Activated naive CD4-positive, alpha-beta T cell (primary cell): ENCODE measurements at places on chromosomes 12 and 14.

- no peak for DNase-seq
These were observed 4.2 kb upstream of the ASPG start for GRCh38 chr14:104081261-104081835.

GRCh38 chr12:116547955-116548501 lies 11.2 kb upstream of the MAP1LC3B2 start:
- no peak for DNase-seq

DNA sequence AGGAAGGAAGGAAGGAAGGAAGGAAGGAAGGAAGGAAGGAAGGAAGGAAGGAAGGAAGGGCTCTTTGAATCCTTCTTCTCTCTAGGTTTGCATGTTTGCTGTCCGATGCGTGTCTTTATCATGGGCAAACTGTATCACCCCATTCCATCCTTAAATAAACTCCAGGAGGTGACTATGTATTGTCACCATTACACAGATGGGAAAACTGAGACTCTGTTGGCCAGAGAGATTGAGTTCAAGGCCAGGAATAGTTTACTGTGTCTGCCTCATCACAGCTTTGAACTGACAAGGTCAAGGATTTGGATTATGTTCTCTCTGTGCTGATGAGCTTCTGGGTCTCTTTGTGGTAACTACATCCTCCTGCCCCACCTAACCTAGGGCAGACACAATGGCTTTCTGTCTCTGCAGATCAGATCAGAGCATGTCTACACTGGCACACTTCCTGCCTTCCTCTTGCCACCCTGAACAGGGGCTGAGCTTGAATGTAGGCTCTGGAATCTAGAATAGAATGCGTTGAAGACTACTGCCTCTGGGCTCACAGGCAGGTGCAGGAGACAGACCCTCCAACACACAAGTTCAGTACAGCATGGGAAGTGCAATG lies 78.9 kb upstream of the MAP1LC3B2 start:
- DNase-seq, result no peak

DNA sequence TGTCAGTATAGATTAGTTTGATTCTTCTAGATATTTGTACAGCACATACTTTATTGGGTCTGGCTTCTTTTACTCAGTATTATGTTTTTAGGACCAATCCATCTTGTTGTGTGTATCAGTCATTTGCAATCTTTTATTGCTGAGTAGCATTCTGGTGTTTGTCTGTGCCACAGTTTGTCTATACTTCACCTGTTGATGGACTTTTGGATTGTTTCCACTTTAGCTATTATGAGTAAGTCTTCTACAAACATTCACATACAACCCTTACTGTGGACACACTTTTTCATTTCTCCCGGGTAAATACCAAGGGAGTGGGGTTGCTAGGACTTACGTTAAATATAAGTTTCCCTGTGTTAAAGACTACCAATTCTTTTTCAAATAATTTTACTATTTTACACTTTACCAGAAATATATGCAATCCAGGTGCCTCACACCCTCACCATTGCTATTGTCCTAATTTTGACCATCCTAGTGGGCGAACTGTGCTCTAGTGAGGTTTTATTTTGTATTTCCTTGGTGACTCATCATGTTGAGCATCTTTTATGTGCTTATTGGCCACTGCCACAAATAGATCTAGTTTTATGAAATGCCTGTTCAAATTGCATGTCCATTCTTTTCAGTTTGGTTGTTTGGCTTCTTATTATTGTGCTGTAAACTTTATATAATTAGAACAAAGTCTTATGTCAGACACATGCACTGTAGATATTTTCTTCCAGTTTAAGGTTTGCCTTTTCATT lies 304.7 kb upstream of the TMTC1 start:
- no peak for DNase-seq

DNA sequence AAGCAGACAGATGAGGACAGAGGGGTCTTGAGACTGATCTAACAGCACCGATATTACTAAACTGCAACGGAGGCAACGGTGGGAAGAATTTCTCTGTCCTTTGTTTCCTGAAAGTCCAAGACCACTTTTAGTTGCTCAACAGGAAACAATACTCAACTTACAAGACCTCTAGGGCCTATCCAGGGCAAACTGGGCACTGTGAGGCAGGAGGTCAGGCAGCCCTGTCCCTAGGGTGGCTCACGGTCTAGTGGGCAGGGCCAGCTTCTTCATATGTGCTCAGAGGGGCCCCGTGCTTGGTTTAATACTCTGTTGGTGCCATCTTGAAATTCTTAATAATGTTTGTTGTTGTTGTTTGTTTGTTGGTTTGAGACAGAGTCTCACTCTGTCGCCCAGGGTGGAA lies 14.2 kb downstream of the SSH1 start:
- DNase-seq, result no peak

GRCh38 chr14:28308734-28309133 lies 457.9 kb upstream of the FOXG1 start:
- no peak for DNase-seq

DNA sequence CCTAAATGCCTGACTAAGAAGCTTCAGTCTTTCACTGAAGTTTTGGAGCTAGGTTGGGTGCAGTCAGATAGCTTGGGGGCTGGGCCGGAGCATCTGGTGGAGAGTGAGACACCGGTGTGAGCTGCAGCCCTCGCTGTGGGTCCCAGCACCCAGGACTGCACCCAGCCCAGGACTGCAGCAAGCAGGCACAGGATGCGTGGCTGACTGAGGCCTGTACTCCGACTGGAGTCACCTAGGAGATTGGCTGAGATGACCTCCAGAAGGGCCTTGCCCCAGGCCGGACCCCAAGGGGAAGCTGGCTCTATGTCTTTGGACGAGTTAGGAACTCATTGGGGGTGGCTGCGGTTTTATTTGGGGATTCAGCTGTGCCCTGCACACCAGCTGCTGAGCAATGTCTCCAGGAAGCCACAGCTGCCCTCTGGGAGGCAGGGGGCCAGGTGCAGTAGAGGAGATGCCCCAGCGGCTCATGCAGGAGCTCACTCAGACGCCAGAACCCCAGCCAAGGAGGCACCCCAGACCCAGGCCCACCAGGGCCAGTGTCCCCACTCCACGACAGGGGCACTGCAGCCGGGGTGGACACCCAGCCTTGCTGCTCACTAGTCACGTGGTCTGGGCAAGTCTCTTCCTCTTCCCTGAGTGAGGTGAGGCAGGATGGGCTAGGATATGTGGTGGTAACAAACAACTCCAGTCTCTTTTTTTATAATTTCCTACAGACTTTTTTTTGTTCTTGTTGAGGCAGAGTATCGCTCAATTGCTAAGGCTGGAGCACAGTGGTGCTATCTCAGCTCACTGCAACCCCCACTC lies 31.8 kb upstream of the RCOR1 start:
- no peak for DNase-seq

GRCh38 chr14:101236496-101237251 lies 324.6 kb upstream of the DIO3 start:
- DNase-seq, result no peak

DNA sequence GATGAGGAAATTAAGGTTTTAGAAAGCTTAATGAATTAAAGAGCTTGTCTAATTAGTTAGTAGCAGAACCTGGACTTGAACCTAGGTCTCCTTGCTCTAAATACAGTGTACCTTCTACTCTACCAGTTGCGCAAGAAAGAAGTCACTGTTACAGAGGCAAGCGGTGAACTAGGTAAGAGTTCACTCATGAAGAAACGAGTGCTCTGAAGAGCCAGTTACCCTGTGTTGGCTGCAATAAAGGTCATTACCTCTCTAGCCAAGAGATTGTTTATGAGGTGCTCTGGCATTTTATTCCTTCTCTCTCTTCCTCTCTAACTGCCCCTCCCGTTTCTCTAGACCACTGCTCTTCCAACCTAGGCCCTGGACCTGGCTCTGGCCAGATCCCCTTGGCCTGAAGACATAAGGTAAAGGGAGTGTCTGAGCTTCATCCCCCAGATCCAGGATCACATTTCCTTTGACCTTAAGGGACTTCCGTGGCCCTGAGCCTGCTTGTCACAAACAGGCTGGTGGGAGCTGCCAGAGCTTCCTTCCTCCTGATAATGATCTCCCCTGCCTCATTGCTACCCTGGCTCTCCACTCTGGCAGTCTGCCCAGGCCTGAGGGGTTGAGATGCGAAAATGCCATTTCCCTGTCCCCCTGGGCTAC lies 1.9 kb downstream of the RNASE7 start:
- no peak for DNase-seq

DNA sequence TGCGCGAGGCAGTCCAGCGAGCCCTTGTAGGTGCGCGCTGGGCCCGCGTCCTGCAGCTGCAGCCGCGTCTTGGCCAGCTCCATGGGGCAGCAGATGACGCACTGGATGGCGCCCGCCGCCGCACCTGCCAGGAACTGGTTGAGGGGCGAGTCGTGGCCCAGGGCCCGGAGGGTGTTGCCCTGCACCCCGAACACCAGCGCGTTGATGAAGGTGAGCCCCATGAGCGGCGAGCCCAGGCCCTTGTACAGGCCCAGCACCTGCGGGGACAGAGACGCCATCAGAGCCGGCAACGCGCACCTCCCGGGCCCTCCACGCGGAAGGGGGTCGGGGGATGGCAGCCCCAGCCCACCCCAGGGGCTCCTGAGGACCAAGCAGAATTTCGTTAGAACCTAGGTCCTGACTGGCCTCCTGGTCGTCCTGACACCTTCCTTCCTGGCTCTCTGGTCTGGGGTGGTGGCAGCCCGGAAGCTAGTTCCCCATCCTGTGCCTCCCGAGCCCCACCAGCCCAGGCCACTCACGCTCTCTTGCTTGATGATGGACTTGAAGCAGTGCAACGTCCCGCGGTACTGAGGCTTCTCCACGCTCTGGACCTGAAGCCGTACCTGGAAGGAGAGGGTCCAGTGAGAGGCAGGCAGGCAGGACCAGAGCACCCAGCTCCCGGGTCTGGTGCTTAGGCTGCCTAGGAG lies 13.3 kb downstream of the SLC25A29 start:
- no peak for DNase-seq

DNA sequence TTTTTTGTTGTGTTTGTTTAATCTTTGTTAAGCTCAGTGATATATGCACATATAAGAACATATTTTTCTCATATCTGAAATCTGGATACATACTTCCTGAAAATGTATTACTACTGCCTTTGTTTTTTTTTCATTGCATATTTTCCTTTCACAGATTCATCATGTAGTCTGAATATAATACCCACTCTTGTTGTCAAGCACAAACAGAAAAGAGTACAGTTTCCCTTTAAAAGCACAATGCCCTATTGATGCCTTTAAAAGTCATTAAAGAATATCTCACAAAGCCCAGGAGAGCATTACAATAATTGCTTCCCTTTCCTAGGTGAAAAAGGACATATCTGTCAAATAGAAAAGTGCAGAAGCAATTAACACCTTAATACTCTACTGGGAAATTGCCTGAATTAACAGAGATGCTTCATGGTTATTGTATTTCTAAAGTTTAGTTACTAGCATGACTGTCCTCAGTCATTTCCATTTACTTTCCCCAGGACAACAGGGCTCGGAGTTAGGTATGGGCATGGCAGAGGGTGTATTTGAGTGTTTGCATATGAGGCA lies 107.4 kb downstream of the GRIP1 start:
- no peak for DNase-seq

DNA sequence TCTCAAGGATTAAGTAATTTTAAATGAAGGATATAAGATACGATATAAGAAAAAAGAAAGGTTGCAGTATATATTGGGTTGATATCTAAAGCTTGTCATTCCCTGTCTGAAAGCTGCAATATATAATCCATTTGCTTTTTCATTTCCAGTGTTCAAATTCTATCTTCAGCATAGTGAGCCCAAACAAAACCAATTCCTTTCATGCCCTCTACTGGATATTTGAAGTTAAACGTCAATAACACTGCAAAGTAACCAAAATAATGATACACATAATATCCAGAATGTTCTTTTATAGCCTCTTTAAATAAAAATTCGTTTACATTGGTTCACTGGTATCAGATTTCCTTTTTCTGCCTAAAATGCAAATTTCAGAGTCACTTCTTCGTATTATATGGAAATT lies 64.5 kb upstream of the DAAM1 start:
- DNase-seq, result no peak

- no peak for DNase-seq
These were observed 272.0 kb downstream of the ZFP36L1 start for GRCh38 chr14:68520637-68521556.

- DNase-seq, result no peak
These were observed 7.3 kb upstream of the TNFAIP2 start for GRCh38 chr14:103115845-103116572.

GRCh38 chr12:75756111-75756510 lies 244.7 kb upstream of the KRR1 start:
- no peak for DNase-seq

DNA sequence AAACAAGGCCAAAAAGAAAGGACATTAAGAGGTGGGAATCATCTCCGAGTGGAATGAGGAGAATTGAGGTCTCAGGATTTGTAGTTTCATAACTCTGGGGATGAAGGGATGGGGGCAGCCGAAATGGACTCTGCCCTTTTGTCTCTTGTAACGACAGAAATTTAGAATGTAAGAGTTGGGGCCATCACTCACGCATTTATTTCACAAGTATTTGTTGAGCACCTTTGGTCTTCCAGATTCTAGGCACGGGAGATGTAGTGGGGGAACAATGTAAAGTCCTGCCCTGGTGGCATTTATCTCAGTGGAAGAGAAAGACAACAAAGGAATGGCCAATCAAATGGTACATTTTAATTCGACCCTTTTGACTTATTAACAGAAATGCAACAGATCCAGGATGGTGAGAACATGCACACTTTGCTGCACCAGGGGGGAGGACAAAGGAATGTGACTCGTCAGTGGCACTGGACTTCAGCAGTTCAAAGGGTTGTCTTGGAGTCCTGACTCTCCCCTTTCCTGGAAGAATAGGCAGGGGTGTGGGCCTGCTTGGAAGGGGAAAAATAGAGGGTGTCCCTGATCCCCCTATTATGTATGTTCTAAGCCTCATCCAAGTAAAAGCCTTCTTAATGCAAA lies 102.0 kb downstream of the TMEM30B start:
- DNase-seq, result no peak

- DNase-seq, result no peak
These were observed 11.7 kb upstream of the RAB21 start for GRCh38 chr12:71742998-71743397.

DNA sequence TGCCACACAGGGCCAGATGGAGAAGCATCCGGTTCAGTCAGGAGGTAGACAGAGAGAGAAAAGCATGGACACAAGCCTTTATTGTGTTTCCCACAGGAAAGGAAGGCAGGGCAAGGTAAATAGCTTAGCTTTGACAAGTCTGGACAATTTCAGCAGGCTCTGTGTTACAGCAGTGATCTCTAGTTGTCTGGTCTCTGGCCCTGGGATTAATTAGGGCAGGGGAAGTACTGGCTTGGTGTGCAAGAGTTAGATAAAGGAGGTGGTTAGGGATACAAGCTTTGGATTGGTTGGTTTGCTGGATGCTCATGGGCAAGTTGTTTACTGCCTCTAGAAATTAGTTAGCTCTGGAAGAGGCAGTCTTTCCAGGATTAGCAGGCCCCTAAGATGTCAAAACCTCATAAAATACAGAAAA lies 15.1 kb upstream of the NGDN start:
- no peak for DNase-seq

- no peak for DNase-seq
These were observed 20.7 kb downstream of the NID2 start for GRCh38 chr14:52048116-52048515.
